NCI-H2171 (cell line): ENCODE measurements at places on chromosomes 2 and 18.
A peak's percentile ranks its signal among the peaks of the same experiment; 100 is the strongest.

DNA sequence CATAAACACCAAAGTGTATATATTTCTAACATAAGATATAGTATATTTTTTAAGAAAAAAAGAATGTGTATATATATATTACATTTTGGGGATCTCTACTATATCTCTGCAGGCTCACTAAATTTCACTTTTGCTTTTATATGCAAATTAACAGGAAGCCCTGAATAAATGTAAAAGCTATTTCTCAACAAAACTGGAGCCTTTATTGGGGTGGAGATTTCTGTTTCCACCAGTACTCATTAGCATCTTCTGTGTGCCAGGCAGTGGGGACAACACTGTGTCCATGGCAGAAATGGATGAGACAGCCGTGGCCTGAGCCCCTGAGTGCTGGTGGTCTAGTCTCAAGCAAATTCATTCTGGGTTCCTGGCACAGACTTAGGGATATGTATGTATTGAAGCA lies 41.3 kb downstream of the C18orf63 start:
- DNase-seq, result no peak

DNA sequence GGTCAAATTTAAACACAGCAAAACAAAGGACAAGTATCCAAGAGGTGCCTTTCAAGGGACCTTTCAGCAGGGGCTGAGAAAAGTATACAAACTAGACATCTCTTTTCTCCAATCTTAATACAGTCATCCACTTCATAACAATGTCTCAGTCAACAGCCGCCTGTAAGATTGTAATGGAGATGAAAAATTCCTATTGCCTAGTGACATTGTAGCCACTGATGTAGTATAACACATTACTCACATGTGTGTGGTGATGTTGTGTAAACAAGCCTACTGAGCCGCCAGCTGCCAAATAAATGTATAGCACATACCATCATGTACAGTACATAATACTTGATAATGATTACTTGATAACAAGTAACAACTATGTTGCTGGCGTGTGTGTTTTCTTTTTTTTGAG lies 31.0 kb downstream of the VIT start:
- no peak for DNase-seq

DNA sequence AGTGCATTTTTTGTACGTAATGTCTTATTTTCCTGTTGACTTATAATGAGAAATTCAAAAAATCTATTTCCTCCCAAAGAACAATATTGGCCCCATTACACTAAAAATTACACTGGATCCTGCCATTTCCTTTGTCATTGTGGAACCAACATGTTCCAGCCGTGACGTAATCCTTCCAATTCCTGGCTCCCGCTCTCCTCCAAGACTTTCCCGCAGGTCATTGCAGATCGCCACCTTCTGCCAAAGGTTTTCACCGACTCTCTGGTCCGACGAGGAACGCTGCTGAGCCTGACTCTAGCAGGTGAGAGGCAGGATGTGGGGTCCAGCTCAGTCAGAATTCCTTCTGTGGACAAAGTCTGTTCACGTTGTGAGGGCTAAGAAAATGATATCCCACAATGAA lies 38.0 kb downstream of the PTGR3 start:
- DNase-seq, result no peak

DNA sequence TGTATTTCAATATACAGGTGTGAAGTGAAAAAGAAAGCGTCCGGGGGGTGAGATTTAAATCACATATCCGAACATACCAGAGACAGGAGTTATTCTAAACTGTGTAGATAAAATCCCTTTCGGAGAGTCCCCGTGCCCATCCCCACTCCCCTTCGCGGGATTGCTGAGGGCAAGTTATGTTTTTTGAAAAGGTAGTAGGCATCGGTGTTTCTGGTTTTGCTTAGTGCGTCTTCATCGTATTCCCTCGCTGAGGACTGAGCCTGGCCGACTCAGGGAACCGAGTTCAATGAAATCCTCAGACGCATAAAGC lies 583.4 kb downstream of the ZEB2 start:
- DNase-seq, result no peak

GRCh38 chr2:73232403-73233153 lies 461 bp downstream of the PRADC1 start:
- DNase-seq, result no peak

GRCh38 chr2:105545730-105546627 lies 147.1 kb upstream of the FHL2 start:
- DNase-seq, result peak; percentile 29
